ENCODE measurements at places on chromosomes 1 and 21.

DNA sequence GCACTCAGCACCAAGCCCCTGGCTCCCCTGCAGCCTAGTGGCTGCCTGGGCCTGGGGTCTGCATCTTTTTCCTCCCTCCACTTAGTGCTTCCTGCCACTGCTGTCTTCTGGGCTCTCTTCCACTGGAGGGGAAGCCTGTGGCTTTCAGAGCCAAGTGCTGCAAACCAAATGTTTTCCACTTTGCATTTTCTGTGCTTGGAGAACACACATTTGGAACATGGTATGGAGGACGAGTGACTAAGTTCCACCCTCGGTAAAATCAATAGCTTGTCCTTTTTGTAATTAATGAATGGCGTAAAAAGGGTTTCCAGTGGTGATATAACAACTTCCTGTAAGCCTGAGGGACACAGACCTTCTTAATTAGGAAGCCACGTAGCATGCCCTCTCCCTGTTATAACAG, 10.1 kb upstream of the GPR153 start:
- no peak for DNase-seq

DNA sequence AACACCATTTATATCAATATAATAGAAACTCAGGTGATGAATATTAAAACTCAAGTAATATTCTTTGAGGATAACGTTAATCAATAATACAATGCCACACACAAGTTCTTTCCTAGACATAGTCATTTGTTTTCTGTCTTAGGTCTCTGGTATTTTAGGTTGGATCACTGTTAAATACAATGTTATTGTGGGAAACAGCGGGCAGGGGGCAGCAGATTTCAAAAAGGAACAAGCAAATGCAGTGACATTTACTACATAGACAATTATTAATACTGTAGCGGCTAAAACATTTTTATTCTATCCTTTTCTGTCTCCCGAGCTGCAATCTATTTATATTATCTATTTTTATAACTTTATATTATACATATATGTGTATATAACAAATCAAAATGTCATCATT, 186.4 kb upstream of the ZNHIT6 start:
- no peak for DNase-seq

- DNase-seq, result no peak
Measured at GRCh38 chr1:209648931-209649776, 3.1 kb downstream of the LAMB3 start.

- no peak for DNase-seq
Measured at GRCh38 chr1:97047421-97047793, 325.8 kb downstream of the PTBP2 start.

Measured in CD4-positive, alpha-beta T cell treated with Interleukin-4 for 4 hours (primary cell).